Activated naive CD8-positive, alpha-beta T cell treated with anti-CD3 and anti-CD28 coated beads, Interleukin-2, amount 50 U/mL, for 24 hours (primary cell): ENCODE measurements at places on chromosomes 6 and 20.

DNA sequence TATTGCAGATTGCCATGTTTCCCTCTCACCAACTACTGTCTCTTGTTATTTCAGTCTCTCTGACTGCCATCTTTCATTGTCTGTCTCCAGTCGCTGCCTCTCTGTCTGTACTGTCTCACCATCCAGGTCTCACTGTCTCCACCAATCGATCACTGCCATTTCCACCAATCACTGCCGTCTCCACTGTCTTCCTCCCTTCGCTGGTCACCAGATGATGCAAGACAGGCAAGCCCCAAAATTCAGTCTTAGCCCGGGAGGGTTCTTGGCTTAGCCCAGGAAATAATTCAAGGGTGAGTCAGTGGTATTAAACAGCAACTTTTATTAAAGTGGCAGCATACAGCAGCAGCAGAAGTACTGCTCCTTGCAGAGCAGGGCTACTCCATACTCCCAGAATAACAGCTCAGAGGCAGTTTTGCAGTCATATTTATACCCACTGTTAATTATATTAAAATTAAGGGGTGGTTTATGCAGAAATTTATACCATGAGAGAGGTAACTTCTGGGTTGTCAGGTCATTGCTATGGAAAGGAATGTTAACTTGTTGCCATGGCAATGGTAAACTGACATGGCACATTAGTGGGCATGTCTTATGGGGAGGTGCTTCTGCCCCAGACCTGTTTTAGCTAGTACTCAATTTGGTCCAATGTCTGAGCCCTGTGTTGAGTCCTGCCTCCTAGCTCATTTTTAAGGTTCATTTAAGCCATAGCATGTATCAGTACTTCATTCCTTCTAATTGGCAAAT, 23.0 kb upstream of the ECHDC1 start:
- H3K4me1 ChIP-seq: peaks cover 2% of the 10 kb centered on the region
- H3K27ac ChIP-seq: no peak overlapping the region
- H3K27me3 ChIP-seq: no peaks in the 10 kb centered on the region
- no peak overlapping the region for H3K4me3 ChIP-seq
- DNase-seq: no peak

DNA sequence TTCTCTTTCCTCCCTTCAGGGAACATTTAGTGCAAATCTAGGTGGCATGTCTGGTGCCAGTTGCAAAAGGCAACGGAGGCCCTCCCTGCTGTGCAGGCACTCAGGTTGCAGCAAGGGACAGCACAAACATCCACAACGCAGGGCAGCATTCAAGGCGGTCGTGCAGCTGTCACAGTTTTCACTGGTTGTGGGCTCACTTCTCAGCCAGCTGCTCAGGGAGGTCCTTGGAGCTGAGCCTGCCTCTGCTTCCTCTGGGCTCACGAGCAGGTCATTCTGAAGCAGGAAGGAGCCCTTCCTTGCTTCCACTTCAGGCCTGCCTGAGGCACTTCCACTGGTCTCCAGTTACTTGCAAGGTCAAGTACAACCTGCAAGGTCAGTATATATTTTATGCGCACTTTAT, 3.8 kb upstream of the NPEPL1 start:
- no peak overlapping the region for H3K4me3 ChIP-seq
- peaks cover 15% of the 10 kb centered on the region for H3K4me1 ChIP-seq
- no peaks in the 10 kb centered on the region for H3K27me3 ChIP-seq
- H3K27ac ChIP-seq: no peak overlapping the region
- DNase-seq: no peak

DNA sequence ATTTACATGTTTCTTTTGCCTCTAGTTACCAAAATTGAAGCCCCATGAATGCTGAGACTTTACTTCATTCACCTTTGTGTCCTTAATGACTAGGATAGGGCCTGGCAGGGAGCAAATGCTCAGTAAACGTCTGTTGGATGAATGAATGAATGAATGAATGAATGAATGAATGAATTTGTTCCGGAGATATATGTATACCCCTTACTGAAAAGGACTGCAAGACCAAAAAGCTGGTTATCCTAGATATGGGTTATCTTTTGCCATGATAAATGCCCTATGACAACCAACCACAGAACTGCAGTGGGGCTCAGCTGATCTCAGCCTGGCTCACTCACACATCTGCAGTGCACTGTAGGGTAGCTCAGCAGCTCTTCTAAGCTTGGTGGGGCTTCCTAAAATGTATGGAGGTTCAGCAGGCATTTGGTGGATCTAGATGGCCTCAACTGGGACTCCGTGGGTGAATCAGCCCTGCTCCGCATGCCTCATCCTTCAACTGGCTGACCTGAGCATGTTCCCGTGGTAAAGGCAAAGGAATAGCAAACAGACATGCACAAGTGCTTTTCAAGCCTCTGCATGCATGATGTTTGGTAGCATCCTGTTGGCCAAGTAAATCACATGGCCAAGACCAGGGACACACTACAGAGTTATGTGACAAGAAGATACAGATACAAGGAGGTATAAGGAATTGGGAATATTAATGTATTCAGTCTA, 378.7 kb upstream of the SOX4 start:
- peaks cover 41% of the 10 kb centered on the region for H3K36me3 ChIP-seq
- DNase-seq: no peak
- peaks cover 14% of the 10 kb centered on the region for H3K4me1 ChIP-seq

- H3K36me3 ChIP-seq: no peaks in the 10 kb centered on the region
- peaks cover 17% of the 10 kb centered on the region for H3K27me3 ChIP-seq
- H3K4me3 ChIP-seq: no peak overlapping the region
- H3K27ac ChIP-seq: no peak overlapping the region
Measured at GRCh38 chr20:57342829-57343228, 8.2 kb upstream of the RAE1 start.

DNA sequence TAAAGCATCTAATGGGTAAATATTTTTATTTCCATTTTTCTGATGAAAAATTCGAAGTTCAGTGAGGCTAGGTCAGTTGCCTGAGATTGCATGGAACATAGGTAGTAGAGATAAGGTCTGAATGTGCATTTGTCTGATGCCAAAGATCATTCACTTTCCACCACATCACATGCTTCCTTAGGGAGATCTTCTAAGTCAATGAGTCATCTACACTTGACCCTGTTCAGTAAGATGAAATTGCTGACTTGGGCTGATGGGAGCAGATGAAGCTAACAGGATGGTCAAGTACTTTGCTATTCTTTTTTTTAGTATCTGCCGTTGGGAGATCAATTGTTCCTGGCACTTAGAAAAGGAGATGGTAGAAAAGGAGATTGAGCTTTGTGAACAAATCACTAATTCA, 511.3 kb downstream of the PHF3 start:
- H3K4me3 ChIP-seq: no peak overlapping the region
- H3K27ac ChIP-seq: no peak overlapping the region
- H3K27me3 ChIP-seq: no peaks in the 10 kb centered on the region
- no peak for DNase-seq
- no peaks in the 10 kb centered on the region for H3K4me1 ChIP-seq

DNA sequence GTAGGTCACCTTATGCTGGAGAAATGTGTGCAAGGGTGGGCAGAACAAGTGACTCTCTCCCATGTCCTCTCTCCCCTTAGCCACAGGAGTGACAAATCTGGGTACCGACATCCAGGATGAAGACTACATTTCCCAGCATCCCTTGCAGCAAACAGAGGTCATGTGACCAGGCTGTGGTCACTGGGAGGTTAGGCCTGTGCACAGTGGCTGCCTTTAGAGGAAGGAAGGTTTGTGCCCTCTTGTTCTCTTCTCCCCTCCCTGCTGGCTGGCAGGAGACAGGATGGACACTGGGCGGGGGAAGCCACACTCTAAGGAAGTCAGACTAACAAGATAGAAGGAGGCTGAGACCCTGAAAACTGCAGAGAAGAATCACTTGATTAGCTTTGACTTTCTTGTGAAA, 360.2 kb downstream of the PREX1 start:
- no peak overlapping the region for H3K27ac ChIP-seq
- no peaks in the 10 kb centered on the region for H3K4me1 ChIP-seq
- no peaks in the 10 kb centered on the region for H3K36me3 ChIP-seq
- H3K27me3 ChIP-seq: peaks cover 7% of the 10 kb centered on the region
- no peak for DNase-seq

GRCh38 chr20:34180460-34181120, 60.6 kb upstream of the ASIP start:
- peaks cover 14% of the 10 kb centered on the region for H3K27me3 ChIP-seq
- H3K4me1 ChIP-seq: no peaks in the 10 kb centered on the region
- no peak for DNase-seq
- no peak overlapping the region for H3K27ac ChIP-seq
- H3K4me3 ChIP-seq: no peak overlapping the region

GRCh38 chr20:42754706-42755105, 435.0 kb downstream of the PTPRT start:
- no peak overlapping the region for H3K4me3 ChIP-seq
- no peaks in the 10 kb centered on the region for H3K27me3 ChIP-seq
- H3K36me3 ChIP-seq: no peaks in the 10 kb centered on the region
- H3K27ac ChIP-seq: no peak overlapping the region
- no peaks in the 10 kb centered on the region for H3K4me1 ChIP-seq

DNA sequence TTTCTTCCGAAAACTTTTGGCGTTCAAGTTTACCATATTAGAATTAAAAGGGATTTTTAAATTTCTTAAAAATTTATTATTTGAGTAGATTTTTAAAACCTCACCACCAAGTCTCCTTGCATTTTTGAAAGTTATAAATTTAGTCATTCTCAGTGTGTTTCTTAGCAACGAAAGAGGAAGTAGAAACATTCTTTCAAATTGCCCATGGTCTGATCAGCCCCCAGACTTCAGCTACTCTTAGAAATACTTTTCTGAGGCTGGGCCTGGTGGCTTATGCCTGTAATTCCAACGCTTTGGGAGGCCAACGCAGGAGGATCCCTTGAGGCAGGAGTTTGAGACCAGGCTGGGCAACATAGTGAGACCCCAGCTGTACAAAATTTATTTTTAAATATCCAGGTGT, 15.1 kb upstream of the RTF2 start:
- peak overlapping the region; percentile 87 for H3K27ac ChIP-seq
- DNase-seq: no peak
- peaks cover 2% of the 10 kb centered on the region for H3K36me3 ChIP-seq
- no peak overlapping the region for H3K4me3 ChIP-seq
- H3K4me1 ChIP-seq: peaks cover 36% of the 10 kb centered on the region

- no peak overlapping the region for H3K27ac ChIP-seq
- no peaks in the 10 kb centered on the region for H3K36me3 ChIP-seq
- no peaks in the 10 kb centered on the region for H3K27me3 ChIP-seq
- H3K4me1 ChIP-seq: no peaks in the 10 kb centered on the region
Measured at GRCh38 chr20:14777591-14777990, 440.2 kb upstream of the FLRT3 start.

- H3K4me1 ChIP-seq: peaks cover 7% of the 10 kb centered on the region
- no peak overlapping the region for H3K27ac ChIP-seq
- no peak for DNase-seq
- H3K27me3 ChIP-seq: peaks cover 17% of the 10 kb centered on the region
- no peak overlapping the region for H3K4me3 ChIP-seq
Measured at GRCh38 chr6:160252073-160252813, 6.4 kb downstream of the SLC22A2 start.

DNA sequence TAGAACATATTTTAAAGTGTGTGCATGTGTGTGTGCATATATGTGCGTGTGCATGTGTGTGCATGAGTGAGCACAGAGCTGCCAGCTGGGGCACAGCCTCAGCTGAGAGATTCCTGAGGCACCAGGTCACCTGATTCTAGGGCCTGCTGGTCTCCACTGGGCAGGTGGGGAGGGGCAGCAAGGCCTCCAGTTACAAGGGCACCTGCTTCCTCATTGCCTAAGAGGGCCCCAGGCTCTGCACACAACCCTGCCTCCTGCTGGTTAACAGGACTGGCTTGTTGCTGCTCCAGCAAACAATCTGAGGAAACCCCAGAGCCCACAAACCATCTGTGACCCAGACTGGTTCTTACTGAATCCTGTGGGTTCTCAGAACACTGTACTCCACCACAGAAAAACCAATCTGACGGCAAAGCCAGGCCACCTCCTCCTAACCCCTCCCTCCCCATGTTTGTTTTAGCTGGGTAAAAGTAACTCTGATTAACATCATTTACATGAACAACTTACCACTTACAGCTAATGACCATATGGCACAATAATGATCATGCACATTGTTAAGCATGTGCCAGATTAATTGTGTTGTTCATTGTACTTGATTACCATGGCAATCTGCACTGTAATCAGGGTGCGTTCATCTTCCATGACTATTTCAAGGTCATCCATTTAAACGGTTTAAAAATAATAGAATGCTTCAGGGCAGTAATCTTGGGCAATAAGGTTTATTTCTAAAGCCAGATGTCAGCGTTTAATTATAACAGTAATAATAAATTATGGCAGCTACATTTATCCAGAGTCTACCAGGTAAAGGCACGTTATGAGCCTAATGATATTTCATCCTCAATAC, 23.1 kb upstream of the UBE2J1 start:
- DNase-seq: peak; percentile 45
- H3K4me3 ChIP-seq: no peak overlapping the region
- H3K27ac ChIP-seq: no peak overlapping the region
- H3K4me1 ChIP-seq: peaks cover 22% of the 10 kb centered on the region

GRCh38 chr20:956330-956951, 40.3 kb upstream of the ANGPT4 start:
- H3K27me3 ChIP-seq: peaks cover 30% of the 10 kb centered on the region
- no peaks in the 10 kb centered on the region for H3K4me1 ChIP-seq
- no peaks in the 10 kb centered on the region for H3K36me3 ChIP-seq
- peak; percentile 75 for DNase-seq

DNA sequence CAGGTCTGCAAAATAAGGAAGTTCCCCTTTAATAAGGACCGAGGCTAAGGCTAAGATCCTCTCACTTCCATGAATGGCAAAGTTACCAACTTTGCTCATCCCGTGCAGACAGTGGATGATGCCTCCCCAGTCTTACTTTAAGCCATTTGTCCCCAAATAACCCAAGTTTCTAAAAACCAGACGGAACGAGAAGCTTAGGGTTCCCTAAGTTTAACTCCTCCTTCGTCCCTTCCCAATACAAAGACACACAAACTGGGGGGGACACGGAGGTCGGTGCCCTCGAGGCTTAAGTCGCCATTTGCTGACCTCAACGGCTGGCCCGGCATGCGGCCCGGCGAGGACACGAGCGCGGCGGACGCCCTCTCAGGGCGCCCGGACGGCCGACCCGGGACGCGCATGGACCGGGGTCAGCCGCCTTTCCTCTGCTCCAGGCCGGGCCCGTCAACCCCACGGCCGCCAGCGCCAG, 527 bp downstream of the FBXO30 start:
- peak overlapping the region; percentile 62 for H3K27ac ChIP-seq
- peak overlapping the region; percentile 88 for H3K4me3 ChIP-seq
- peak; percentile 29 for DNase-seq

- H3K4me3 ChIP-seq: no peak overlapping the region
- H3K36me3 ChIP-seq: peaks cover 11% of the 10 kb centered on the region
- DNase-seq: no peak
- H3K27me3 ChIP-seq: no peaks in the 10 kb centered on the region
- peaks cover 9% of the 10 kb centered on the region for H3K4me1 ChIP-seq
Measured at GRCh38 chr20:49886571-49887213, 28.6 kb downstream of the SPATA2 start.
